GDM1 (cell line): ENCODE measurements at places on chromosomes 6 and 20.

DNA sequence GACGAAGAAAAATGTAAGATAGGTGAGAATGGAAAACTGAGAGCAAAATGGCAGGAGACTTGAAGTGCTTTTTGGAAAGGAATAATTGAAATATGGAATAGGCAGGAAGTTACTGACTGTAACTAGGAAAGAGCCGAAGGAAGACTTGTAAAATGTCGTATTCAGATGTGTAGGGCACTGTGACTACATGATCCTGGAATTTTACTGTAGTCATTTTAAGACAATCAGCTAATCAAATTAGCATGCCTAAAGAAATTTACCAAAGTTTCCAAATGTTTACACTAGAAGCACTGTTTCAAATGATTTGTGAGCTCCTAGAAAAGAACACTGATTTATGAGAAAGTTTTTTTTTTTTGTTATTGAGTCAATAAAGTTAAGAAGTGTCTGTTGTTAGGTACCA lies 21.2 kb upstream of the ADIG start:
- DNase-seq, result no peak

DNA sequence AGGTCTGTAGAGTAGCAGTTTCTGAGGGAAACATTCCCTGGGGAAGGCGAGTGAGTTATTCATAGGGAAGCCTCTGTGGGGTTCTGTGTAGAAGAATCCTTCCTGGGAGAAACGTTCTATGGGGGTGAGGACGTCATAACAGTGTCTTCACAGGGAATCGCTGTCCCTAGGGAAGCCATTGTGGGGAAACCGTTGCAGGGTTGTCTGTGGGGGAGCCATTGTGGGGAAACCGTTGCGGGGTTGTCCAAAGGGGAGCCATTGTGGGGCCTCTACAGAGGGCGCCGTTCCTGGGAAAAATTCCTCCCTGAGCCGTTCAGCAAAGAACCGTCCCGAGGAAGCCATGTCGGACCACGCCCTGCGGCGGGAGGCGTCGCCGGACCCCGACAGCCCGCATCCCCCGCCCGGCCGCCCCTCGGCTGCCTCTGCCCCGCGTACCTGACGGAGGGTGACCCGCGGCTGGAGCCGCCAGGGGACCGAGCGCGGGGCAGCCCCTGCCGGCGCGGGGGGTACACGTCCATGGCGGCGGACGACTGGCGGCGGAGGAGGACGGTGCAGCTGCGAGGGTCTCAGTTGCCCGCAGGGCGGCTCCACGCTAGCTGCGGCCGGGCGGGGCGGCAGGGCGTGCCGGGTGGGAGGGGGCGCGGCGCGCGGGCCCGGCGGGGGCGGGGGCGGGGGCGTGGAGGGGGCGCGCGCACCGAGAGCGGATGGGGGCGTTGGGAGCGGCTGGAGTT lies at the start of gene DNAAF9:
Gene DNAAF9, minus strand, starts transcription at position 630 of the 731 bp plus-strand sequence. Its CDS starts 112 bp downstream, at position 518.
- DNase-seq, result peak; percentile 58

- DNase-seq, result no peak
Measured at GRCh38 chr6:149907317-149907716, 9.4 kb upstream of the RAET1E start.

DNA sequence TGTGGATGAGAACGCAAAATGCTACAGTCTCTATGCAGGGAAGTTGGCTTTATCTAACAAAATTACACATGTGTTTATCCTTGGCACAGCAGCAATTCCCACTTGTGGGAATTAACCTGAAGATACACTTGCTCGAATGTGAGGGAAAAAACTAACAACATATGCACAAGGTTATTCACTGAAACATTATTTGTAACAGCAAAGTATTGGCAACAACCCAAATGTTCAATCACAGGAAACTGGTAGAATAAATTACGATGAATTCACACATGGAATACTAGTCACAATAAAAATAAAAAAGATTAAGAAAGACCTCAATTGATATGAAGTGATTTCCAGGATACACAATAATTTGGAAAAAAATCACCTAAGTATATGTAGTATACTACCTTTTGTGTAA lies 68.1 kb upstream of the OGFRL1 start:
- no peak for DNase-seq

GRCh38 chr6:170132011-170132521 lies 158.8 kb downstream of the DLL1 start:
- DNase-seq, result no peak

DNA sequence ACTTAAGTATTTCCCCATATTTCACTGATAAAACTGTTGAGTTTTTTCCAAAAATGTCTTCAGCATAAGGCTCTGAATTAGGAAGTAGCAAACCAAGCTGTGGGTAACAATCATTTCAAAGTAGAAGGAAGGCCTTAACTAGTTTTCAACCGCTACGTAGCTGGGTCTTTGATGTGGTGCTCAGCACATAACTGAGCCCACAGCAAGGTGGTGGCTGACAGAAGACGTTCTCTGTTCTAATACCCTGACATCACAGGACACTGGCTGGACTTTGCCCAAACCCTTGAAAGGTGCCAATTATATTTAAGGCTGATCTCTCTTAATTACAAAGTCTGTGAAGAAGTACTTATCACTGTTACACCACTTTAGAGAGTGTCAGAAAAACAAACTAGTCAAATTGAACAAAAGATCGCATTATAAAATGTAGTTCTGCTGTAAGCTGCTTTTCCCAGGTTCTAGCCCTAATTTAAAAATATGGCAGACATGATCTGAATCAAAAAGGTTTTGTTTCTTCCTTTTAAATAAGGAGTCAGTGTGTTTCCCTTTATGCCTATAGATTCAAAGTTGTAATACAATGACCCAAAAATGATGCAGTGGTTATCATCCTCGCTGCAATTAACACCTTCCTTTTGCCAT lies 26.7 kb downstream of the MAN1A1 start:
- DNase-seq, result no peak

DNA sequence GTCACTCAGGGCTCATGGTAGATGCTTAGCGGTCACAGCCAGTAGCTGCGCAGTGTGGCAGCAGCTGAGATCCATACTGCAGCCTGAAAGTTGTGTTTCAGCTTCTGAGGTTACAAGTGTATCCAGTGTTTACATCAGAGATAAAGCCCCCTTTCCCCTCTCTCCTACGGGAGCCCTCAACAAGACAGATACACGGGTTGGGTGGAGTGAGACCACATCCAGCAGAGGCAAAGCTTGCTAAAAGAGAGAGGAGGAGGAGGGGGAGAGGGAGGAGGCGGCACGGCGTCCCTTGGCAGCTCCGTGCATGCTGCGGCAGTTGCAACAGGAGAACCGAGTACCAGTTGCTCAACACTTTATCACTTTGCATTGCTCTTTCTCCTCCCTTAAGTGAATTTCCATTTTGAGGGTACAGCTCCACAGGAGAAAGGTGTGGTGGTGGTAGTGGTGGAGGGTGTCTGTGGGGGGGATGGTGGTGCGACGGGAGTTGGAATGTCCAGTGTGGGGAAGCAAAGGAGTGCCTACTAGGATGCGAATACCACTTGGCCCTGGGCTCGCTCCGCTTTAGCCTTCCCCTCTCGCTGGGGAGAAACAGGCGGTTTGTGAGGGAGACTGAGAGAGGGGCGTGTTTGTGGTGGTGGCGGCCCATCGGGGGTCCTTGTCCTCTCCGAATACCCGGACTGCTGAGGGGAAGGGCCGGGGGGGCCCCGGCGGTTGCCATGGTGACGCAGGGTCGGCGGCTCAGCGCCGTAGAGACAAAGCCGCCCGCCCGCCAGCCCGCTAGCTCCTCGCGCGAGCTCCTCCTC lies 405 bp upstream of the RNF182 start:
- DNase-seq, result no peak

DNA sequence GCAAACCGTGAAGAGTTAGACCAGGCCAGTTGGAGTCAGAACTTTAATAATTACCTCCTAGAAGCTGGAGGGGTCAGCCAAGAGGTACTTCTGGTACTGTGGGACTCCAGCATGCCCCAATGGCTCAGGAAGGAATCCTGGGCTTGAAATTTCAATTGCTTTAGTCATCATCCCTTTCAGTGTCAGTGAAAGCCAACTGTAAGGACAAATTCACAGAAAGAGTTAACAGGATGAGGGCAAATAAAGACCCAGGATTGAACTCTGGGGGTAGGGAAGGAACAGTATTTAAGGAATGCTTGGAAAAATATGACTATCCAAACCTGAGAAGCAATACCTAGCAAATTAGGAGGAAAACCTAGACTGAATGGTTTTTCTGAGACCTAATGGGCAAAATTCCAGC lies 735.1 kb upstream of the MARCKS start:
- DNase-seq, result no peak

GRCh38 chr6:7624796-7625710 lies 35.1 kb downstream of the SNRNP48 start:
- no peak for DNase-seq

DNA sequence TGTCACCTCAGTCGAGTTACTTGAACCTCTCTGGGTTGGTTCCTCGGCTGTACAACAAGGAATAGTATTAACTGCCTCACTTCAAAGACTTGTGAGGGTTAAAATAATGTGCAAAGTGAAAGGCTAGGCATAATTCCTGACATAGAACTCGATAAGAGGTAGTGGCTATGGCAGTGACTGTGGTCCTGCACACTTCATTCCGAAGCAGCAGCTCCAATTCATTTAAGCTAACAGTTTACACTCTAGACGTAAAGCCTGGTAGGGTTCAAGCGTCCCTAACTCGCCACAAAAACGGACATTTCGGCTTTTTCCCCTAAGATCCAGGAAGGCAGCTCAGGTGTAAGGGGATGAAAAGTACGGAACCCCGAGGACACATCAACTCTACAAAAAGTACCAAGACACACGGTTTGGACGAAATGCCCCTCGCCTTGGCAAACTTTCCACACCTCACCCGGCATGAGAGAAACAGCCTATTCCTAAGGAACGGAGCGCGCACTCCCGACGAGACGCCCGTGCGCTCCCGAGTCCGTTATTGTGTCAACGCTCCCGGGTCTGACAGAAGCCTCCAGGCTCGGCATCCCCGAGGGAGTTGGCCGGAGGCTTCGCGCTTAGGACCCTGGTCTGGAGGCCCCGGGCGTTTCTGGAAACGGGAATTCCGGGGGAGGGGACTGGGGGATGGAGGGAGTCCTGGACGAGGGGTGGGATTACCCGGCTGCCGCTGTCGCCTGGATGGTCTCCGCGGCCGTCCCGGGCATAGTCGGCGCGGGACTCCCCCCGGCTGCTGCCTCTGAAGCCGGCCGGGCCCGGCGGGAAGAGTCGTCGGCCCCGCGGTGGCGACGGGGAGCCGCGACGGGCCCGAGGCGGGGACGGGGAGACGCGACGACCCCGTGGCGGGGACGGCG lies 937 bp downstream of the ZNF318 start:
- DNase-seq, result no peak

- DNase-seq, result no peak
Measured at GRCh38 chr6:111050261-111051023, 36.9 kb upstream of the SLC16A10 start.

GRCh38 chr6:82906489-82906888 lies 159.2 kb downstream of the UBE3D start:
- no peak for DNase-seq

- DNase-seq, result no peak
Measured at GRCh38 chr6:3006476-3006875, 6.8 kb downstream of the NQO2 start.

- DNase-seq, result no peak
Measured at GRCh38 chr6:86966271-86966670, 28.9 kb downstream of the HTR1E start.

DNA sequence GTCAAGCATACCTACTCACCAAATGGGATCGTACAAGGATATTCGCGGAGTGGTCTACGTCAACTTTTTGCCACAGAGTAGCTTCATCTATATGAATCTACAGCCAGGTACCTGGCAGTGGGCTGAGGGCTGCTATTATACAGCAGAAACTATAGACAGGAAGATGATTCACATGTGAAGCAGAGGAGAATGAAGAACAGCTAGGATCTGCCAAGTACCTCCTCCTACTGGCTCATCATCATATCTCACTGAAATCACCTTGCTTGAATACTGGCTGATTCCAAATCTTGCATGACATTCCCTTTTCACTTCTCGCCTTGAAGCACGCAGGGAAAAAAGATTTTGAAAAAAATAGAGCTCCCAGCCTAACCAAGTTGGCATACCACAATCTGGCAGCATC lies 488.7 kb upstream of the NRSN1 start:
- DNase-seq, result no peak

DNA sequence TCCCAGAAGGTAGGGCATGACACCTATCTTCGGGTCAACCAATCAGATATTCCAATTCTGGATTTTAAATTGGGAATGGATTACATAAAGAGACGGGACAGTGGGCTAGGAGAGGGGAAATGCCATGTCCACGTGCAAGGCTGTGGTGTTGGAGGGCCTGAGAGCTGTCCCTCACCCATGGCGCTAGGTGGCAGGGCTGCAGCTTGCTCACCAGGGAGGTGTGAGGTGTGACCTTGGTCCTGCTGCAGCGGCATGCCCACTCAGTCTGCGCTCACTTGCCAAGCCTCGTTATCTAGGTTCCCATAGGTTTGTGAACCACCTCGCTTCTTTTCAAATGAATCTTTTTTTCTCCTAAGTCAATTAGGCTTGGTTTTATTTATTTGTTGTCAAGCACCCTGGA lies 19.4 kb upstream of the CST3 start:
- DNase-seq, result no peak

DNA sequence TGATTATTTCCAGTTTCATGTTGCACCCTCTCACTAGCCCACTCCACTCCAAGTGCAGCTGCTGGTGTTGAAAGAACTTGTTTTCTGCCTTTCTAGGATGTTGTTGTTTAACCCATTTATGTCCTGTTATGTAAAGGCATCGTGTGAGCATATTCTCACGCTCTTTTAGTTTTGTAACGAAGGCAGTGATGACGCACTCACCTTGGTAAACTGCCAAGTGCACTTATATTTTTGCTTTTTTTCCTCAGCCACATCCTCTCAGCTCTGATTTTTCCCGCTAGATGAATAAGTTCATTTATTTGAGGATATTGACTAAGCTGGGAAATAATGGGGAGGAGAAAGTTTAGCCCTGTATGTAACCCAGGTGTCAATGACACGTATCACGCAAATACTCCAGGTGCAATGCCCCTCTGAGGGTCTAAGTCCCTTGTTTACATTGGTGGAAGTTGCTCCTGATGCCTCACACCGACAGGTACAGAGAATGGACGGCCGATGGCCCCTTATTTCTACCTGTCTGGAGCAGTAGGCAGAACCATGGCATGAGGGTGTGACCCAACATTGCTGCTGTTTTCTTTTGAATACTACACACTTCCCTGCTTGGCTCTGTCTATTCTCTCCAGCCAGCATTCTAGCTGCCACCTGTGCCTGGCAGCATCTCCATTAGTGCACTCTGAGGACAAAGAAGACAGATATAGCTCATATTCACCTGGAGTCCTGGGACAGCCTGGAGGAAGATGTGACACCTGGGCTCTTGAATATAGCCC lies 132.7 kb upstream of the SLC24A3 start:
- DNase-seq, result no peak

DNA sequence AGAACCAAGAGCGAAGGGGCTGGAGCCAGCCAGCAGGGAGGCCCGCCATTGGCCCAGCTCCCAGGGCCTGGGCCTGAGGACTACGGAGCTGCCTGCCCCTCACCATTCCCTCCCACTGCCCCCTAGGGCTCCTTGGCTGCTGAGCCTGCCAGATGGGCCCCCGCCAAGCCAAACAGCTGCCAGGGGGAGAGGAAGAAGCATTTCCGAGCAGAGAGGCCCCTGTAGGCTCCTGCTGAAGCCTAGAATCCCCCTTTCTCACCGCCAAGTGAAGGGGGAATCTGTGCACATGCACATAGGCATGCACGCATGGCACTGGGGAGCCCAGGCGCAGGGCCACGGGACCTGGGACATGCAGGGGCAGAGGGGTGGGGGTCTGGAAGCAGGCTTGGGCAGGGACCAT lies 28.5 kb upstream of the MRPS18A start:
- DNase-seq, result no peak
